ENCODE measurements at places on chromosomes 16 and 17. TPM values are rescaled to one million over a fixed set of nuclear protein-coding genes. Genes with fewer than 3 reads are reported as not detected.

DNA sequence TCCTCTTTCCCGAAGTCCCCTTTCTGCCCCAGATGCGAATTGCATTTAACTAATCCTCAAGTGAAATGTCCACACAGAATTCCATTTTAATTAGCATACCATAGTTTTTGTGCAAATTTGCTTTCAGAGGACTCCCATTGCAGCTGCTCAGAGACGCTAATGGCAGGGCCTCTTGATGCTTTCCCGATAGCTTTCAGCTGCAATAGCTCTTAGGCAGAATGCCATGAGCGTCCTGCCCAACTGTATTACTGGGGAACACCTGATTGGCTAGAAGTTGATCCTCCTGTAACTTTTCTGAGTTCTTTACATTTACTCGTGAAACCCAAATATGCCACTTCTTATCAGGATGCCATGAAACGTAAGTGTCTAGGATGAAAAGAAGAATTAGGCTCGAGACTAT is 203.0 kb downstream of the UTP18 start:
- no peak for DNase-seq

GRCh38 chr17:73455050-73455687 is 143.4 kb upstream of the CDC42EP4 start:
- DNase-seq: no peak

LHX1 gene
- total RNA-seq: not detected

CIAPIN1 gene
- 68.6 TPM for total RNA-seq

TMIGD1 gene
- not detected for total RNA-seq

TMC8 gene
- total RNA-seq: 0.13 TPM
